D721Med (cell line): ENCODE measurements at places on chromosomes 6 and 20.

DNA sequence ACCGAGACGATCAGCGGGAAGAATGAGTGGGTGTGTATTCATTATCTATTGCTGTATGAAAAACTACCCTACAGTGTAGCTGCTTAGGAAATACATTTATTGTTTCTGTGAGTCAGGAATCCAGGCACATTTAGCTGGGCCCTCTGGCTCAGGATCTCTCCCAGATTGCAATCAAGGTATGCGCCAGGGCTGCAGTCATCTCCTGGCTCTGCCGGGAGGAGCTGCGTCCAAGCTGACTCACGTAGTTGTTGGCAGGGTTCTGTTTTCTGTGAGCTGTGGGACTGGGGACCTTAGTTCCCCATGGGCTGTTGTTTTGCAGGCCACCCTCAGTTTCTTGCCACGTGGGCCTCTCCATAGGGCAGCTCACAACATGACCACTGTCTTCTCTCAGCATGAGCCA lies 68.2 kb upstream of the FUCA2 start:
- DNase-seq: no peak

- DNase-seq: no peak
Observed at GRCh38 chr20:47440857-47441773, 60.6 kb upstream of the NCOA3 start.

DNA sequence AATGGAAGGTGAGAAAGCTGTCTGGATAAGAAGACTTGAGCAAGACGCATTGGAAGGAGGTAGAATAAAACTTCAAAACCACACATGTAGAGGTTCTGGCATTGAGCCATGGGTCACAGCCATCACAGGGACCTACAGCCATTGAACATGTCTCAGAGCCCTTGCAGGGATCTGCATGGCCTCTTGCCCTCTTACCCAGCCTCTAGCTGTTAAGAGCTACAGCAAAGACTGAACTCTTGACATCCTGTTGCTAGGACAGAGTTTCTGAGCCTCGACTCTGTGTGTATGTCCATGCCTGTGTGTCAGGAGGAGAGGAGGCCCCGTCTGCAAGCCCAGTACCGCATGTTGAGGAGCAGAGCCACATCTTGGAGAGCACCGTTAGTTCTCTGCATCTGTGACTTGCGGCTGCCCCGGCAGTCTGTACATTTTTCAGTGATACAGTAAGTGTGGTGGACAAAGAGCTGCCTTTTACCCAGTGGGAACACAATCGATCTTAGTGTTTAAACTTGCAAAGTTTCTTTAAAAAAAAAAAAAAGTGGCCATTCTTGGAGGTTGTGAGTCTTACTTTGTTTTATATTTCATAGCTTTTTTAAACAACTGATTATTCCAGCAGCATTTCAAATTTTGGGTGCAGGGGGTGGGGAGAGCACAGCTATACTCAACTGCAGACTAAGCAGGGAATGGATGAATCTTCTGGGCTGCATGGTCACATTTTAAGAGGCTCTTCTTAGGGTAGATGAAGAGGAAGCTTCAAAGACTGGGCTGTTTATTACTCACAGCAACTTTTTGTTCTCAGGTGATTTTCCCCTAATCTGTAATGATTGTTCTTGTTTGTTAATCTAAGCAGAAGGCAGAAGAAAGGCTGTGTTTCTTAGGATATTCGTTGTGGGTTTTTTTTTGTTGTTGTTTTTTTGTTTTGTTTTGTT lies 88.5 kb downstream of the TBC1D7 start:
- DNase-seq: no peak

GRCh38 chr6:114897536-114897935 lies 554.7 kb upstream of the HS3ST5 start:
- no peak for DNase-seq

GRCh38 chr6:5518936-5519491 lies 257.7 kb downstream of the FARS2 start:
- DNase-seq: no peak

GRCh38 chr6:62923728-62924127 lies 287.5 kb upstream of the FKBP1C start:
- no peak for DNase-seq

- no peak for DNase-seq
Observed at GRCh38 chr20:41182296-41183212, 45.2 kb downstream of the PLCG1 start.

DNA sequence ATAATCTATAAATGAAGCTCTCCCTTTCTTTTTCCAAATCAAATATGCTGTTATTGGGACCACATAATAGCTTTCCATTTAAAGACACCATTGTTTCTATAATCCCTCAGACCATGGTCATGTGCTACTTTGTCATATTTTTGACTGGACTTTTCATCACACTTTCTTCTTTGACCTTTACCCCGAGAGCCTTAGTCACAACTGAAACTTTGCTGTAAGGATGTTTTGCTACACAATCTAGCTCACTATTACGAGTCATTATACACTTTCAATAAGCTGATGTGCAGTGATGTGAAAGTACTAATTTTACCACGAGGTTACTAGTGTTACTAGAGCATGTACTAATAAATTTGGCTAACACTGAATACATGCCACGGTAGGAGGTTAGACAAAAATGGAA lies 367.2 kb upstream of the RUNX2 start:
- DNase-seq: no peak

GRCh38 chr6:111843347-111844147 lies 29.7 kb downstream of the FYN start:
- DNase-seq: no peak

DNA sequence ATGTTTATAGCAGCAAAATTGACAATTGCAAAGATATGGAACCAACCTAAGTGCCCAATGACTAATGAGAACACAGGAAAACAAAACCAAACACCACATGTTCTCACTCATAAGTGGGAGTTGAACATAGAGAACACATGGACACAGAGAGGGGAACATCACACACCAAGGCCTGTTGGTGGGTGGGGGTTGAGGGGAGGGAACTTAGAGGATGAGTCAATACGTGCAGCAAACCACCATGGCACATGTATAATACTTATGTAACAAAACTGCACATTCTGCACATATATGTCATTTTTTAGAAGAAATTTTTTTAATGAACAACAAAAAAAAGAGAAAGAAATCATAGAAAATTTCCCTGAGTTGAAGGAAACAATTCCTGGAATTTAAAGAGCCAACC lies 3.9 kb downstream of the EPM2A start:
- no peak for DNase-seq

DNA sequence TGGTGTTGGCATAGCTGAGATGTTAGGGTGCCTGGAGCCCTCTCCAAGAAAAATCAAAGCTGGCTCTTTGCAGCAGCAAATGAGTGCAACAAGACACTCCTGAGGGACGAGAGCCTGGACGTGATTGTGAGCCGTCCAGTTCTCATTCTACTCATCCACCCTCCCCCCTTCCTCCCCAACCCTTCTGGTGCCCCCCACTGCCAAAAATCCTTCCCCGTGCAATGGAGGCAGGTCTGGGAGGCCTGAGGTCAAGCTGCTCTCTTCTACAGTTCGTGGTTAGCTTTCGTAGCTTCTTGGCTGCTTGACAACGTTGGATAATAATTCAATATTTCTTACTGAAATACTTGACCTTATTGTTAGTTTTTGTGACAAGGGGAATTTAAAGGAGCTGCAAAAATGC lies 185.3 kb upstream of the SUPT3H start:
- DNase-seq: no peak

- DNase-seq: no peak
Observed at GRCh38 chr6:107869871-107870270, 45.8 kb upstream of the SCML4 start.

DNA sequence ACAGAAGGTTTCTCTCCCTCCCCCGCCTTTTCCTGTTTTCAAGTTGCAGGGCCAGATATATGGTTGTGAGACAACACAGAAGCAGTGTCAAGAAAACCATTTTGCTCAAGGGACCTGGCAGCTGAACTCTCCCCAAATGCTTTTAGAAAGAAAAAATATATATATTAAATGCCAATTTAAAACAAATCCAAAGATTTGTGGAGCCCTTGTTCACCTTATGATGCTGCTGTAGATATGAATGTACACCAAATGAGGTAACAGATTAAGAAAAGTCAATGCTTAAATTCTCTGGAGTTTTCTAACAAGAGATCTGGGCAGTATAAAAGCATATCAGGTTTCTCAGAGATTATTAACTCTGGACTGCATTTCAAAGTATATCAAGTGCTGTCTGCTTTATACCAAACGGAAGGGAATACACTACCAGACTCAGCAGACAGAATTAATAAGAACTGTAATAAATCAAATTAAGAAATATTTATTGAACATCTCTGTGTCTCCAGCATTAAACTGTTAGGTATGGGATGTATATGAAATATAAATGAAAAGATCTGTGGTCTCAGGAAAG lies 357.5 kb downstream of the HDGFL1 start:
- DNase-seq: no peak

GRCh38 chr20:53814060-53814459 lies 220.4 kb upstream of the ZNF217 start:
- DNase-seq: no peak

GRCh38 chr20:4155953-4156352 lies 140.6 kb upstream of the RNF24 start:
- DNase-seq: no peak
